RWPE1 (cell line): ENCODE measurements at places on chromosomes 3 and 15.

- no peak for DNase-seq
Measured at GRCh38 chr3:32508711-32509110, 6.1 kb upstream of the CMTM6 start.

DNA sequence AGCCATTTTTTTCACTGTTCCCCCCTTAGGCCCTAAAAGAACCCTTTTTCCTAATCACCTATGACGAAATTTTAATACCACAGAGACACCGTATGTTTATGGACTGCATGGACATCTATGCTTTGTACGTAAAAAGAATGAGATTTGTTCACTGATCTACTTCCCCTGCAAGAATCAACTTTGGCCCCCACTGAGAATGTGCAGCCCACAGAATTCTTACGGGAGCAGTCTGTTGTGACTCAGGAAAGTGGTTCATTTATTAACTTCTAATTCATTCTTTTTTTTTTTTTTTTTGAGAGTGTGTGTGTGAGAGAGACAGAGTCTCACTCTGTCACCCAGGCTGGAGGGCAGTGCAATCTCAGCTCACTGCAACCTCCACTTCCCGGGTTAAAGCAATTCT lies 17.6 kb downstream of the EIF4E3 start:
- no peak for DNase-seq

DNA sequence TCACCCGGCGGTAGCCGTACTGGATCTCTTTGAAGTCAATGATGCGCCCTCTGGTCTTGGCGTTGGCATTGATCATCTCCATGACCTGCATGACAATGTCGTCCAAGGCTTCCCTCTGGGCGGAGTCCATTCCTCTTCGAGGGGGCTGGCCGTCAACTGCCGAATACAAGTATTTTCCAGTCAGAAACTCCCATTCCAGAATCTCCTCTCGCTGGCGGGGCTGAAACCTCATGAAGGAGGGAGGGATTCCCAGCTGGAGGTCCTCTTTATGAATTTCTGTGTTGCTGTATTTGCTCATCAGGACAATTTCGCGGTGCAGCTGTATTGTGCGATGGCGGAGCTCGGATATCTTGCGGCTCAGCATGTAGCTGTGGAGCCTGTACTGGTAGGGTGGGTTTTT lies 73.4 kb downstream of the CHSY1 start:
- no peak for DNase-seq

DNA sequence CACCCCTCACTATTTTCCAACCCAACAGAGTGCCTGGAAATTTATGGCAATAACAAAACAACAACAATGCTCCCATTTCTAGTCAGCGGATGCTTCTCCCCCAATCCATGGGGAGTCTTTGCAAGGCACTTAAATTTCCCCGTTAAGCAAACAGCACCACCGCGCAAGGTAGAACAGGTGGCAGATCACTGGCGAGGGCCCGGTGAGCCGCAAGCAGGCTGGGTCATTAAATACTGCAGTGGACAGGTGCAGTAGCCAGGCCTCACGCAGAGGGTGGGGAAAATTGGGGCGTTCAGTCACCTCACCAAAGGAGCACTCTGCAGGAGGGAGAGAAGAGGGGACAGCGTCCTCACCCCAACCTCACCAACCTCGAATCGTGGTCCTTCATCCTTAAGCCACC lies 147.5 kb downstream of the NTRK3 start:
- no peak for DNase-seq

DNA sequence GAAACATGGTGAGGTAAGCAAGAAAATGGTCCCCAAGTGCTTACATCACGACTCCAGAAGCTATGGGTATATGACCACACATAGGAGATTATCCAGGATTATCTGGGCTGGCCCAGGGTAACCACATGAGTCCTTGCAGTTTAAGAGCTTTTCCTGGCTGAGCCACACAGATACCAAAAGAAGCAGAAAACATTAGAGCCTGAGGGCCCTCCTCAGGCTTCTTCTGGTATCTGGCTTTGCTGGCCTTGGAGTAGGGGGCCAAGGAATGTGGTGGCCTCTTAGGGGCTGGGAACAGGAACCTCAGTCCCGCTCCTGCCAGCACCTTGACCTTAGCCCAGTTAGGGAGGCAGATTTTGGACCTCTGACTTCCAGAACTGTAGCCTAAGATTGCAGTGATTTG lies 259.1 kb downstream of the KCNMB2 start:
- DNase-seq: no peak

DNA sequence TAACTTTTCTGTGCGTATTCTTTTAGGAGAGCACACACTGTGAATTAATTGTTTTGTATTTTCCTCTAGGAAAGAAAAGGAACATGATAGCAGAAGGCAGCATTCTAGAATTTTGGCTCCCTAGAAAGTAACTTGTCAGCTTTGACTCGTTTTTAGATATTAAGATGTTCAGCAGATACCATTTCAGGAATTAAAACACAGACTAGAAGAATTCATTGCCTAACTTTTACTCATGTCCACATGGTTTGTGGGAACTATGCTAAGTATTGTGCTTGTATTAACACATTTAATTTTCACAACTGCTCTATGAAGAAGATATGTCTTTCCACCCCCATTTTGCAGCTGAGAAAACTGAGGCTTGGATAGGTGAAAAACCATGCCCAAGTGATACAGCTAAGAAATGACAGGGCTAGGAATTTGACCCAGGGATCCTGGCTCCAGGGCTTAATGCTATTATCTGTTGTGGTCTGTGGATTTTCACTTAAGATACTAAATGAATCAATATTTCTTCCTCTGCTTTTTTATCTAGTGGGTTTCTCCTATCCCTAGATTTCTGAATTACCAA lies 128.8 kb downstream of the MITF start:
- DNase-seq: no peak
